ENCODE measurements at places on chromosomes 12 and 14.

- DNase-seq = no peak
Observed at GRCh38 chr14:69519204-69520100, 34.9 kb downstream of the PLEKHD1 start.

GRCh38 chr12:55933169-55933798 lies 2.3 kb downstream of the DGKA start:
- DNase-seq = no peak

- DNase-seq = no peak
Observed at GRCh38 chr12:129530517-129530916, 373.3 kb downstream of the TMEM132D start.

DNA sequence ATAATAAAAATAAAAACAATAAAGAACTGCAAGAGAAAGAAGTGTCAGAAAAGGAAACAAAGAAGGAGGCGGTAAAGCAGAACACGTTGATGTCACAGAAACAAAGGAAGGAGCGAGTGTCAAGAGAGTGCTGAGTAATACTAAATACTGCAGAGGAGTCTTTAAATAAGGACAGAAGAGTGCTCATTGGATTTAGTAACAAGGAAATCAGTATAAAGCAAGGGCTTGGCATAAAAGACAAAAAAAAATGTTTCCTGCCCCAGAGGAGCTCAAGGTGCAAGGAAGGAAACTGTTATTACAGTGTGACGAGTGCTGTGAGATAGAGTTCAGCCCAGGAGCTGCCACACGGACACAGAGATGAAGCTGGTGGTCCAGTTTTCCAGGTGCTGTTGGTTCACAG lies 8.4 kb upstream of the TUBA1A start:
- DNase-seq = no peak

DNA sequence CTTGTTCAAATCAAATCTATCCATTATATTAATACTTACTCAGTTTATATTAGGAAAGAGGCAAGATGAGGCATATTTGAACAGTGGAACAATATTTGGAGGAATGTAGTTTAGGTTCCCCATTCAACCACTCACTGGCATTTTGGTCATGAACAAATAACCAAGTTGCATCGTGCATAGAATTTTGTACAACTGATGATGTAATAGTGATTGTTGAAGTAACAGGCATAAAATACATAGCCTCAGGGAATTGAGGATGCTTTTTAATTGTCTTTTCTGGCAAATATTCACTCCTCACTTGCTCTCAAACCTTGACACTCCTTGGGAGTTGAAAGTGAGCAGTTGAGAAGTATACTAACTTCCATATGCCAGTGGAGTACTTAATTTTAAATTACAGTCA lies 175.2 kb downstream of the SRGAP1 start:
- no peak for DNase-seq

DNA sequence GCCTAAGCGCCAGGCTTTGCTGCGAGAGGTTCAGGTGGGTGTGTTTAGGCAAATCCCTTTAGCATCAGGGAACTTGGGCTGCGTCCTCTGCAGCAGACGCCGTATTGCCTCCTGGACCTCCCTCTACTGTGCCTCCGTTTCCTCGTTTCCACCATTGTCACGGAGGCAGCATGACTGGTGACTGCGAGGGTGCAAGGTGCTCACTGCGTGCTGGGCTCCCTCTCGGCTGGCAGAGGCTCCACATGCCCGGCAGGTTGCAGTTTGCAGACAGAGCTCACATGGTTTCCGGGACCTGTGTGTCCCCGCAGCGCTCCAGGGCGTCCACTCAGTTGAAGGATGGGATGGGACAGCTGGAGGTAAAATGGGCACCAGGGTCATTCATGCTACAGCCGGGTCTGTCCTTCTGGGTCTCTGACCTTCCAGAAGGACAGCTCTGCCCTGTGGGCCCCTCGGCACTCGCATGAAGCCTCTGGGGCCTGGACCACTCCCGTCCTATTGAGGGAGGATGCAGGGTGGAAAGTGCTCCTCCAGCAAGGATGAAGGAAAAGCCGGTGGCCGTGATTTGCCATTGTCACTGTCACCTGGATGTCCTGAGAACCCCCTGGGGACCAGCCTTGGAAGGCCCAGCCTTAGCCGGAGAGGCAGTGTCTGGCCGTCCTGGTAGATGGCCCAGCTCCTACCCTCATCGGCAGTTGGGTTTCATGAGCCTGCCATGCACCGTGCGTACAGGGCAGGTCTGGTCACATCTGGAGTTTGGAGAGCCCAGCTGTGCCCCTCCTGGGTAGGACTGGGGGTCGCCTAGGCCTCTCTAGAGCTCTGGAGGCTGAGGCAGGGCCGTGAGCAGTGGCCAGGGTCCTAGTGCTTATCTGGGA lies 146.5 kb downstream of the KIF26A start:
- no peak for DNase-seq

GRCh38 chr14:76673261-76673660 lies 88.0 kb upstream of the VASH1 start:
- no peak for DNase-seq

GRCh38 chr12:8032242-8033152 lies at the start of gene FOXJ2:
Gene FOXJ2 (plus strand): TSS chr12:8032716. CDS start chr12:8039833, 7,117 bp downstream.
- DNase-seq = peak; percentile 53

DNA sequence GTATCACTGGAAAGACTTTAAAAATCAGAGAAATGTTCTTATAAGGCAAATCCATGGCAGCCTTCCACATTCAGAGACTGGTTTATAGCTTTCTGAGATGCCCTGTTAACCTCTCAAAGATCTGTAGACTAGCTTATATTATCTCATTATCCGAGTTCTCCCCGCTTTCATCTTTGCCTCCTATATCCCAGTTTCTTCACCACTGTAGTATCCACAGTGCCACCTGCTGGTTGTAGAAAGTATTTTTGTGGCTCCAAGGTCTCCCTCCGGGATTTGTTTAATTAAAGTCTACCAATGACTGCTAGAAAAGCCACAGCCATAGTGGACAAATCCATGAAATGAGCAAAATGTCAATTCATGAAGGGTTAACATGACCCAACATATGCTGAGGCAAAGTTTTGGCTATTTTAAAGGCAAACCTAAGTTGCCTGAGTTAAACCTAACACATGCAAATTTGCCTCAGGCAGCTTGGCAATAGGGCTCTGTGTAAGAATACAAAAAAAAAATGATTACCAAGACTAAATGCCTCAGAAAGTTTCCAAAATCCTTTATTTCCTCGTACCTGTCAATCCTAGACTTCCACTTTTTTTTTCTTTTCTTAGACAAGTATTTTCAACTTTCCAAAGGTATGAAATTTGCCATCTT lies 218.8 kb upstream of the BMP4 start:
- no peak for DNase-seq

DNA sequence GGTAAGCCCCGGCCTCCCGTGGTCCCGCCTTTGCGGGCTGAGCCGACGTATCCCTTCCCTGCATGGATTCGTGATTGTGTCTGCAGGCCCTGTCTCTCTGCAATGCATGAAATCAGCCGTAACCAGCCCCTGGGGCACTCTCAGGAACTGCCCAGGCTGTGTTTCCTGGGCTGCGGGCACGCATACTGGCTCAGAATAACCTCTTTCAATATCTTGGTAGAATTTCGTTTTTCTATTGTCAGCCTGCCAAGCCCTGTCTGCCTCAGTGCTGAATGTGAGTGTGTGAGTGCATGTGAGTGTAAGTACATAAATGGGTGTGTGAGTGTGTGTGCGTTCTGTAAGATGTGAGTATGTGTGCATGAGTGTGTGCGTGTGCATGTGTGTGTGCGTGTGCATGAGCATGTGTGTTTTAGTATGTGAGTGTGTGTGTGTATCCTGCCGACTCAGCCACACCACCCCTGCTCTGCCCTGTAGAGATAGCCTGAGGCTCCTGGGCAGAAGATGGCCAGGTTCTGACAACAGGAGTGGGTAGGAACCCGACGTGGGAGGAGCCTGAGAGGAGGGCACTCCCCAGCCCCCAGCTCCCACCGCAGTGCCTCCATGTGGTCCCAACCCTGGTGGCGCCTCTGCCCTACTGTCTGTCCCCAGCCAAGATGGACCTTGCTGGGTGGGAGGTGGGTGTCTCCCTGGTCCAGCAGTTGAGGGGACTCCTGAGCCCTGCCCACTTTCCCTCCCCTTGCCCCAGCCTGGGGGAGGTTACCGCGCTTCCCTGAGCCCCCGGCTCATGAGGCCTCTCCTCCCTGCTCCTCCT lies 268.8 kb downstream of the ADGRD1 start:
- no peak for DNase-seq

DNA sequence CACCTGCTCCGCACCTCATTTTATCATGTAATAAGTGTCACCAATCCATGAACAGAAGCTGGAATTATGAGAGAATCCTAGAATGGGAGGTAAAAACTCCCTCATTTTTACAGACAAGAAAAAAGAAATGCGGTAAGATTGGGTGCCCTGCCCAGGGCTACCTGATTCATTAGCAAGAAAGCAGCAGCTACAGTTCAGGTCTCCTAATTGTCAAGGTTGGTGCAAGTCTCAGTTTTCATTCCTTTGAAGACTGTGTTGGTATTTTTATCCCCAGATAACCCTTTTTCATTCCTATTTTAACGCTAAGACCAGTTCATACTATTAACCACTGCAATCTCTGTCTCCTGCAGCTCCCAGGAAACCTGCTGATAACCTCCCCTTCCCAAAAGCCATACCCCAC lies 6.9 kb downstream of the DUSP6 start:
- no peak for DNase-seq

DNA sequence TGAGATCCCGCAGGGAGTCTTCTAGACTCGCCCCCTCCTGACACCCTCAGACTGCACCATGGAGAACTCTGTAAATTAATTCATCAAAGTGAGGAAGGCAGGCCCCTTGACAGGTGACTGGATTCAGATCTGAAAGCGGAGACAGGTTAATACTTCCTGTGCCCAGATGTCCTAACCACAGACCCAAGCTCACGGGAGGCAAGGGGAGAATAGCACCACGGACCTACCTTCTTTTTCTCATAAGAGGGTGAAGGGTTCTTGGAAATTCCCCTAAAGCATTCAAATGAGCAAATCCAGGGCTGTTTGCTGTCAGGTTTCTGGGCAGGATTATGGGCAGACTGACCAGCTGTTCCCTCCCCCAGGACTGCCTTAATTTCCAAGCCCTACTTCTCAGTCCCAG lies 170.0 kb downstream of the ZFP36L1 start:
- no peak for DNase-seq

DNA sequence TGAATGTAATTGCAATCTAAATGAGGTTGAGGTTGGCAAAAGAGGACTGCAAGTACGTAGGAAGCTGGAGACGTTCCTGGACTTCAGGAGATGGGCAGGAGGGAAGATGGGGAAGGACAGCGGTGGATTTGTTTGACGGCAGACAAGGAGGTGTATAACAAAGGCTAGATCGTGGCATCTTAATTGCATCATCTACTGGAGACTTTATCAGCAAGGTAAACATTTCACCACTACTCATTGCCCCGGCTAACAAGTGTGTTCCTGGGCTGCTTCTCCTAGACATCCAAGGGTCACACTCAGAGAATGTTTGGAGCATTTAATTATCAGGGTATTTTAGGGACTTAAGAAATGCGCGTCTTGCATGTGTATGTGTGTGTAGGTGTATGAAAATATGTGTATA lies 128.5 kb downstream of the KCNK10 start:
- DNase-seq = no peak

GRCh38 chr14:24282736-24283135 lies 11.3 kb upstream of the RABGGTA start:
- no peak for DNase-seq

DNA sequence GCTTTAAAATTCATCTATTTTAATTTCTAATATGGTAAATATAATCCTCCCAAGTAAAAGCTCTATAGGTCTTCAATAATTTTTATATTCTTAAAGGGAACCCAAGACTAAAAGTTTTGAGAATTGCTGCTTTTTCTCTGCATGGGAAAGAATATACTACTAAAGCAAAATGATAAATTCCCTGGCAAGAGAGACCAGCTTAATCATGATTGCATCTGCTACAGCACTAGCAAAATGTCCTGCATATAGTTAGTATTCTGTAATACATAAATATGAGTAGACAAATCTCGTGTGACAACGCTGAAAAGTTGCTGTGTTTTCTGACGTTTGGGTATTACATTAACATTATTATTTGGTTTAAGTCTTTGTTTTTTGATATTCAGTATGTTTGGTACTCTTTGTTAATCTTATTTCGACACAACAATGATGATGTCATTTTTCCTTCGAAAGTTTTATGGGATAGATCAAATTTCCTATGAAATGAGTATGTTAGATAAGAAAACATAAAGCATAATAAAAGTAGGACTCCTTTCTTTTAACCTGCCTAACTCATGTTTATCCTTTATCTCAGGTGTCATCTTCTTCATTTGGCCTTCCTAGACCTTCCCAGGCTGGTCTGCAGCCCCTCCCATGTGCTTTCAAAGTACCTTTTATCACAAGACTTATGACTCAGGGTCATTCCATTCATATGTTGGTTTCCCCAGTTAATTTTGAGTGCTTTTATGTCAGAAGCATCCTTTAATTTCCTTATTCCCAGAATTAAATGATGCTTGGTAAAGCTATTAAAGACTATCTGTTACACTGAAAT lies 321.9 kb downstream of the RAD51B start:
- no peak for DNase-seq

DNA sequence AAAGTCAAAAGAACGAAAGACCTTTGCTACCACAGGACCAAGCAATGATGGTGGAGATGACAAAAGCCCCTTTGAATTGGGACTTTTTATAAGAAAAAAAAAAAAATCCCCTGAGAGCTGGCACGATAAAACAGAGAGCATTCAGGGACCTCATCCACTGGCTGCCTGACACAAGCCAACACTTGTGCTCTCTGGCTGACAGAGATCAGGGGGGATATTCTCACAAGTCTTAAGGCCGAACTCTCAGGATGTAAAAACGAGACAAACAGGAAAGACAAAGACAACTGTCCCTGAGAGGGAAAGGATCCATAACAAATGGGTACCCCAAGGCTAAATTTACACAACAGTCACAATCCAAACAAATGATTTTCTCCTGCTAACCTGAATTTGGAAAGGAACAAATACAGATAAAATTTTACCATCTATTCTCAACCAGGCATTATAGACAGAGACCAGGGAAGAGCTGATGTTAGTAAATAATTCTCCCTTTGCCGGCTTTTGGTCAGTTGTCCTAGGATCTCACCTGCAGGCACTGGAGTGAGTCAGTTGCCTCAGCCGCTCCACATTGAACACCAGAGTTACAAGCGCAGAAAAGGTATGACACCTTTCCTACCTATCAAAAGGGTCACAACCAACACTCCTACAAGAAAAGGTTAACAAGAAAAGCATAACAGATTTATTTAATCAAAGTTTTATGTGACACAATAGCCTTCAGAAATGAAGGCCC lies 37.9 kb upstream of the GARIN6 start:
- no peak for DNase-seq

- no peak for DNase-seq
Observed at GRCh38 chr14:22884738-22885523, 1.9 kb downstream of the REM2 start.

GRCh38 chr14:22919601-22919921 lies 612 bp upstream of the RBM23 start:
- DNase-seq = no peak

DNA sequence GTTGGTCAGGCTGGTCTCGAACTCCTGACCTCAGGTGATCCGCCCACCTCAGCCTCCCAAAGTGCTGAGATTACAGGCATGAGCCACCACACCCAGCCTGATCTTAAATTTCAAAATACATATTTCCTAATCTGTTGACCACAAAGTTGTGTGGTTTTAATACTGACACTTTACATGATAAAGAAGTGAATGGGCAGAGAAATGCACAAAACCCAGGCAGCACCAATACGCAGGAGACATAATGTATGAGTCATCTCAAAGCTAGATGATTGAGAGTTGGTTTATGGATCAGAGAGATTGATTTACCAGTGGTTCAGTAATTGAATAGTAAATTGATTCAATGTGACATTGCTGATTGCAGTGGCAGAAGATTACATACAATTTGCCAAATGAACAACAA lies 19.2 kb upstream of the PPP2R5E start:
- DNase-seq = no peak

Measured in activated CD4-positive, CD25-positive, alpha-beta regulatory T cell (primary cell).